Effector memory CD4-positive, alpha-beta T cell (primary cell): ENCODE measurements at places on chromosomes 3 and 15.

- no peaks in the 10 kb centered on the region for H3K27me3 ChIP-seq
- H3K4me1 ChIP-seq = no peaks in the 10 kb centered on the region
- H3K27ac ChIP-seq = no peak overlapping the region
- H3K4me3 ChIP-seq = no peak overlapping the region
- H3K36me3 ChIP-seq = no peaks in the 10 kb centered on the region
These were observed 24.7 kb downstream of the MYO5A start for GRCh38 chr15:52503788-52504496.

GRCh38 chr15:90037961-90038631, 37.0 kb downstream of the ZNF710 start:
- H3K4me1 ChIP-seq = peaks cover 31% of the 10 kb centered on the region
- H3K27ac ChIP-seq = no peak overlapping the region
- H3K4me3 ChIP-seq = no peak overlapping the region
- no peaks in the 10 kb centered on the region for H3K27me3 ChIP-seq
- H3K36me3 ChIP-seq = no peaks in the 10 kb centered on the region

DNA sequence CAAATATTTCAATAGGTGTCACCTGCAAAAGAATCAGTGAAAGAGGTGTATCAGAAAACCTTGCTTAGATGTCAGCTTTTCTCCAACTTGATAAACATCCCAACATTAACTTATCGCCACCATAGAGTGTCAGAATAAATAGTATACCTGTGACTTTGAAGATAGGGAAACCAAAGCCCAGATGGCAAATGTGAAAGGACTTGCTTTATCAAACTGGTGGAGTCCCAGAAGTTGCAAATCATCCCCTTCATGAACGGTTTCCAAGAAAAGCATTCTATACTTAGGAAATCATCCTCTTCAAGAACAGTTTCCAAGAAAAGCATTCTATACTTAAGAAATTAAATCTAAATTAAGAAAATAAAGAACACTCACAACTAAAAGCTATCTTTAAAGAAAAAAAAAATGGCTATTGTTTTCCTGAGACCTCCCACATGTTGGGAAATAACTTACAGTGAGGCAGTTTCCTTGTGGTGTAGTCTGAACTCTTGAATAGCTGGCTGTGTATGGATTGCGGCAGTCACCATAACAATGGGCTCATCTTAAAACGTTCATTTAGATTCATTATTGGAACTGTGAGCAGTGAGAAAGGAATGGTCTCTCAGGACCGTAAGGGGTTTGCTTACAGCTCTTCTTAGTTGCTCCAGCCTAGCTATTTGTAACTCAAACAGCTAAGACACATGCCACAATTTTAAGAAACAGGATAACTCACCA, 56.5 kb downstream of the GHSR start:
- no peaks in the 10 kb centered on the region for H3K36me3 ChIP-seq
- DNase-seq = no peak
- H3K4me3 ChIP-seq = no peak overlapping the region
- no peak overlapping the region for H3K27ac ChIP-seq
- no peaks in the 10 kb centered on the region for H3K27me3 ChIP-seq

DNA sequence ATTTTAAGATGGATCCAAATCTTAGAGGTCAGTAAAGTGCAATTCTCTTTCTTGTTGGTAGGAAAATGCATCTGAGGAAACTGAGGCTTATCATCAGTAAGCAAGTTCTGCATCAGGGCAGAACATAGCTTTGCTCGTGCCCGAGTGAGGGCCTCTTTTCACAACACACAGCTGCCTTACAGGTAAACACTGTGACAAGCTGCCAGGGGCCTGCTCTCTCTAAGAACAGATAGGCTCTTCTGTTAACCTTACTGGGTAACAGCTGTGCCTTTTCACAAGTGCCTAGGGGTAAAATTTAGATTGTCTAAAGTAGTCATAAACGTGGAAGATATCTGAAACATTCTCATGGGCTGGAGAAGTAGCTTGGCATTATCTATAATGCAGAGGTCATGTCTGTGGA, 118.1 kb downstream of the C3orf38 start:
- no peaks in the 10 kb centered on the region for H3K4me1 ChIP-seq
- no peaks in the 10 kb centered on the region for H3K27me3 ChIP-seq
- no peak for DNase-seq
- H3K4me3 ChIP-seq = no peak overlapping the region
- H3K27ac ChIP-seq = no peak overlapping the region
- H3K36me3 ChIP-seq = no peaks in the 10 kb centered on the region

GRCh38 chr15:45126535-45127158, 3.0 kb downstream of the DUOXA1 start:
- H3K4me3 ChIP-seq = no peak overlapping the region
- H3K4me1 ChIP-seq = no peaks in the 10 kb centered on the region
- H3K36me3 ChIP-seq = no peaks in the 10 kb centered on the region
- peaks cover 25% of the 10 kb centered on the region for H3K27me3 ChIP-seq
- no peak overlapping the region for H3K27ac ChIP-seq

GRCh38 chr15:80950291-80951078, 39.1 kb downstream of the MESD start:
- H3K36me3 ChIP-seq = peaks cover 49% of the 10 kb centered on the region
- no peak overlapping the region for H3K27ac ChIP-seq
- H3K27me3 ChIP-seq = no peaks in the 10 kb centered on the region
- H3K4me3 ChIP-seq = no peak overlapping the region
- no peaks in the 10 kb centered on the region for H3K4me1 ChIP-seq

DNA sequence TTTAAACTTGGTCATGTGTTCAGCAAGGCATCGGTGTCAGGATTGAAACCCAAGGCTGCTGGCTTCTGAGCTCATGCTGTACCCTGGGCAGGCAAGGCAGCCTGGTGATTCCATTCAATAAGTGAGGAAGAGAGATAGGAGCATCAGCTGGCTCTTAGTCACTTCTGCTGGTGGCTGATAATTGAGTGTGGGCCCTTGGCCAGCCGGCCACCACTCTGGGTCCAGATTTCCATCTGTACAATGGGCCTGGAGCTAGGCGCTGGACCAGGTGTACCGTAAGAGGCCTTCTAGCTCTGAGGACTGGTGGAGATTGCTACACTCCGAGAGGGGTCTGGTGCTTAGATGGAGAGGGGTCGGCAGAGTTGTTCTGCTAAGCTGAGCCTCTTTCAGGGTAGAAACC, 4.3 kb downstream of the CD276 start:
- no peak for DNase-seq
- peaks cover 43% of the 10 kb centered on the region for H3K27me3 ChIP-seq
- H3K4me1 ChIP-seq = peaks cover 9% of the 10 kb centered on the region

GRCh38 chr15:65791335-65792137, 557 bp downstream of the DENND4A start:
- peak overlapping the region; percentile 95 for H3K4me3 ChIP-seq
- H3K27me3 ChIP-seq = no peaks in the 10 kb centered on the region
- H3K4me1 ChIP-seq = peaks cover 19% of the 10 kb centered on the region
- DNase-seq = peak; percentile 38
- H3K27ac ChIP-seq = peak overlapping the region; percentile 97

DNA sequence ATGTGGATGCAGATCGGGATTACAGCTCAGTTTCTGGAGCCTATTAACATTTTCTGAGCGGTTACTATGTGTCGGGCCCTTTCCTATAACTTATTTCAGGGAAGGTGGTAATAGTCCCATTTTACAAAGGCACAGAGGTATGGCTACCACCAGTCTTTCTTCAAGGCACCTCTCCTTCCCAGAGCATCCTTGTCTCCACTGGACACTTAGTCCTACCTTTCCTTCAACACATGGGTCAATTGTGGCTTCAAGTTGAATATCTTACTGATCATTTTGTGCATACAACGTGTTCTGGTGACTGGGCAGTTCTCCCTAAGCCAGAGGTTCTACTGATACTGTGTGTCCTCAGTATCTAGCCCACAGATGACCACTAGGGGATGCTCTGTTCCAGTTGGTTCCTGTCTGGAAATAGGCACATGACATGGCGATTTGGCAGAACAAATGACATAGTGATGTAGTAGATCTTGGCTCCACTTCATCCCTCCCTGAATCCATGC, 60.7 kb upstream of the CMTM8 start:
- H3K27ac ChIP-seq = no peak overlapping the region
- H3K4me3 ChIP-seq = no peak overlapping the region
- peaks cover 9% of the 10 kb centered on the region for H3K4me1 ChIP-seq

DNA sequence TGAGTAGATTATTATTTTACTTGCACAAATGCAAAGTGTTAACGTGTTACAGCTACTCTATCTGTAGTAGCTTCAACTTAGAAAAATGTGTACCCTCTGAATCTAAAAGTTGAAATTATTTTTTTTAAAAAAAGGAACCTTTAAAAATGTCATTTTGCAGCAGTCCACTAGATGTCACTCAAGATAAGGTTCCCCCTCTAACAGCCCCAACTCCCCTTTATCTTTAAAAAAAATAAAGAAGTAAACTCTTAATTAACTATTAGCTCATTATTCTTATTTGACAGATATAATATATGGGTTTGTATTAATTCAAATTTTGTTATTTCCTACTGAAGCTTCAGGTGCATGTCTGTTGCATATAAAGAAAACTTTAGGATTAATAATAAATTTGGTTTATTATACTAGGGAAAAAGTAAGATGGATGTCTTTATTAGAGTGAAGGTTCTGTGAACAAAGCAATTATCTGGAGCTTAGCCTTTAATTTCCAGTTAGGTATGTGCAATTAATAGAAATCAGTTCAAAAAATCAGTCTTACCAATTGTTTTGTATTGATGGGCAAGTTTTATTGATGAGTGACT, 288.5 kb downstream of the VGLL3 start:
- H3K27me3 ChIP-seq = no peaks in the 10 kb centered on the region
- DNase-seq = no peak
- no peaks in the 10 kb centered on the region for H3K36me3 ChIP-seq
- no peak overlapping the region for H3K4me3 ChIP-seq
- H3K4me1 ChIP-seq = no peaks in the 10 kb centered on the region

- no peaks in the 10 kb centered on the region for H3K4me1 ChIP-seq
- no peak for DNase-seq
- no peaks in the 10 kb centered on the region for H3K36me3 ChIP-seq
- H3K27ac ChIP-seq = no peak overlapping the region
- H3K4me3 ChIP-seq = no peak overlapping the region
These were observed 223.4 kb downstream of the TLE3 start for GRCh38 chr15:69874321-69874720.

DNA sequence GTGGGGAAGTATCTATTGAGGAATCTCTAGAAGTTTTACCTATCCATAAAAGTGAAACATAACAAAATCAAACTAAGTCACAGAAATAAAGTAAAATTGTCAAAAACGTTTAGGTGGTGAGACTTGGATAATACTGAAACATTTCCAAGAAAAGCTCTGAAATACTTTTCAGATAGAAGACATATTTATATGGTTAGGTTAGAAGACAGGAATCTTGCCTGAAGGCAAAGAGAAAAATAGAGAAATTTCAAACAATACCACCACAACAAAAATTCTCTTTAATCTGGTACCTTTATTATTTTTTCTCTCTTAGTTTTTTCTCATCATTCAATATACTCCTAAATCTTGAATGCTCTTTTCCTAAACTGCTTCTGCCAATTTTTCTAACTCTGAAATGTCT, 222.7 kb upstream of the PLSCR5 start:
- H3K27ac ChIP-seq = no peak overlapping the region
- H3K36me3 ChIP-seq = no peaks in the 10 kb centered on the region
- no peak for DNase-seq
- H3K4me1 ChIP-seq = no peaks in the 10 kb centered on the region
- no peak overlapping the region for H3K4me3 ChIP-seq

GRCh38 chr3:126886217-126886616, 96.7 kb upstream of the PLXNA1 start:
- DNase-seq = no peak
- H3K36me3 ChIP-seq = no peaks in the 10 kb centered on the region
- H3K27ac ChIP-seq = no peak overlapping the region

DNA sequence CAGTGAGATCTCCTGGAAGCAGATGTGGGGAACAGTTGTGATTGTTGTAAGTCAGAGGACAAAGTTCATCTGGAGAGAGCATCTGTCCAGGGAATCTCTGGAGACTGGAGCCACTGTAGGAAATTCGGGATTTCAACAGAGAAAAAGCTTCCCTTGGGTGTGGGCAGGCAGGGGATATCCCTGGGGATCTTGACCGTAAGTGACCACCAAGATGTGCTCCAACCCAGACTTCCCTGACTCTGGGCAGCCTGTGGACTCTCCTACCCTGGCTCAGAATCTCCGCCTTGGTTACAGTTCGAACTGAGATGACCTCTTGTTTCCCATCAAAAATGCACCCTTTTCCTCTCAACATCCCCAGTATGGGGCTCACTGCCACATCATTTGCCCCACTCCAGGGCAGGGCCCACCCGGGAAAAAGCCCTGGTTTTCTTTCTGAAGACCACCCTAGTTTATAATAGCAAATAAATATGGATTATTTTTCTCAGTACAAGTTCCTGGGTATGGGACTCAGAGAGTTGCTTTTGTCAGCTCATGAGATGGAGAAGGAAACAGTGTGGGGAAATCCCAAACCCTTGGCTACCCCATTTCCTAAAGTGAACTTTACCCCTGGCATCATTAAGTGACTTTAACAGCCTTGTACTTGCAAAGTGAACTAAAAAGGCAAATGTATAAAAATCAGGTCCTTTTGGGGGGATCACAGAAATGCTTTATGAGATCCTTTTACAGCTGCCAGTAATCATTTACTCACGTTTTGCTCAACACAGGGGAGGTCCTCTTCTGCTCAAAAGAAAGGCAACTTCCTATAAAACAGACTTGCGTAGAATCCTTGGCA, 89.9 kb downstream of the CCNL1 start:
- H3K4me3 ChIP-seq = no peak overlapping the region
- no peak for DNase-seq
- peaks cover 13% of the 10 kb centered on the region for H3K4me1 ChIP-seq
- H3K27me3 ChIP-seq = no peaks in the 10 kb centered on the region
- H3K27ac ChIP-seq = no peak overlapping the region
- H3K36me3 ChIP-seq = no peaks in the 10 kb centered on the region

GRCh38 chr3:190847436-190847835, 15.1 kb downstream of the GMNC start:
- no peaks in the 10 kb centered on the region for H3K4me1 ChIP-seq
- no peak overlapping the region for H3K27ac ChIP-seq
- no peaks in the 10 kb centered on the region for H3K36me3 ChIP-seq
- H3K27me3 ChIP-seq = no peaks in the 10 kb centered on the region

DNA sequence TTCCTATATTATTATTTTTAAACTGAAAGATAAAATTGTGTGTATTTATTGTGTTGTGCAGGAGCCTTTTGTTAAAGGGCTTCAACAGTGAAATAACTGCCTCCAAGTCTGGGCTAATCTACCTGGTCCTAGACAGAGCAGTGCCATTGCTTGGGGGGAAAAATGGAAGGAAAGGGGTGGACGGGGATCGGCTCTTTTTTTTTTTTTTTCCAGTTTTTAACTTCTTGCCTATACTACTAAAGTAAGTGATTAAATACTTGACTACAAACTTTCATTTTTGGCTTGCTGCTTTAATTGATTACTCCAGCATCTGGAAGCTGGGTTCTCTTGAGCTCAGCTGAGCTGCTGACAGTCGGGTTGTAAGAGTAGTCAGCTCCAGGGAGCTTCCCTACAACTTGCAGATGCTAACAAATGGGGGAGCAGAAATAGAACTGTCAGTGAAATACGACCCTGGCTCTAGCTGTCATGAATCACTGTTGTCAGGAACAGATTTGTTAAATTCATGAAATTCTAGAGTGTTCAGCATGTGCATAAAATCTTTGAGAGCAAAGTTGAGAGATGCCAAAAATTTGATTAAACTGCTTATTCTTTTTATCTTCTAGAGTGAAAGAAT, 276.7 kb downstream of the ROBO1 start:
- H3K4me3 ChIP-seq = no peak overlapping the region
- no peaks in the 10 kb centered on the region for H3K36me3 ChIP-seq
- H3K4me1 ChIP-seq = no peaks in the 10 kb centered on the region
- H3K27me3 ChIP-seq = no peaks in the 10 kb centered on the region
- H3K27ac ChIP-seq = no peak overlapping the region
- DNase-seq = no peak
